Panc1 (cell line): ENCODE measurements at places on chromosomes 3 and 15. TPM values are rescaled to one million over a fixed set of nuclear protein-coding genes. Genes with fewer than 3 reads are reported as not detected.
A peak's percentile ranks its signal among the peaks of the same experiment; 100 is the strongest.

- DNase-seq = no peak
Observed at GRCh38 chr3:156373095-156373494, 181.8 kb downstream of the SSR3 start.

EHHADH gene
- total RNA-seq = 7.8 TPM

- DNase-seq = no peak
Observed at GRCh38 chr15:70892912-70893560, 410 bp downstream of the LRRC49 start.

DNA sequence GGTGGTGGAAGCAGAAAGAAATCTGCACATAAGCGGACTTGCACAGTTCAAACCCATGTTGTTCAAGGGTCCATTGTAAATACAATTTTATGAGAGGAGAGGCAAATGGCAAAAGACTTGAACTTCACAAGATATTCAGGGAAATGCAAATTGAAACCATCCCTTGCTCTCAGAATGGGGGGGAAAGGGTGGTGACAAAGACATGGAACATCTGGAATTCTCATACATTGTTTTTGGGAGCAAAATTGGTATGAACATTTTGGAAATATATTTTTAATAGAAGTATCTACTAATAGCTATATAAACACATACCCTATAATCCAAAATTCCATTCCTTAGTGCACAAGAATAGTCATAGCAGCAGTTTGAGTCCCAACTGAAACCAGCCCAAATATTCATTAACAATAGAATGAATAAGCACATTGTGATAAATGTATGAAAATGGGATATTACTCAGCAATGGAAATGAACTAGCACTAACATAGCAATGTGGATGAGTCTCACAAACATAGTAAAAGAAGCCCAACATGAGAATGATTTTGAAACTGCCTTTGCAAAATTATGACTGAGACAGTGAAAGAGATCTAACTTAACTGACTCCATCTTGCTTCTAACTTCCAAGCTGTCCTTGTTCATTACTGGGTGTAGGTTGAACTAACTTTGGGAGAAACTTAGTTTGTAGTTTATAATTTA is 77.2 kb downstream of the CD200R1L start:
- DNase-seq = no peak

MORC1 gene
- not detected for total RNA-seq

DNA sequence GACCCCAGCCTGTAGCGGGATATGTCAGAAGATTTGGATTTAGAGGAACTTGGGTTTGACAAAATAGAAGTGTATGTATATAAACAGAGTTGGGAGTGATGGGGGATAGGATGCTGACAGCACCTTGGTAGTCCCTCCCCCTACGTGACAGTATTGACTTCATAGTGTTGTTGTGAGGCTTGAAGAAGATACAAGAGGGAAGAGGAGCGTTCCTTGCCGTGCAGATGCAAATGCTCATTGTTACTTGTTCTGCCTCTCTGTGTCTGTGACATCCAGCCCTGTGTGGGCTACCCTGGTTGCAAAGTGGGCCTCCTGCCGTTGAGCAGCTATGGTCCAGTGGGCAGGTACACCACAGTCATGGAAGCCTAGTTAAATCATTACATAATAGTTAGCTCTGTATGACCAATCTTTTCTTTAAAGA is 45.0 kb downstream of the SMAD3 start:
- no peak for DNase-seq

DNA sequence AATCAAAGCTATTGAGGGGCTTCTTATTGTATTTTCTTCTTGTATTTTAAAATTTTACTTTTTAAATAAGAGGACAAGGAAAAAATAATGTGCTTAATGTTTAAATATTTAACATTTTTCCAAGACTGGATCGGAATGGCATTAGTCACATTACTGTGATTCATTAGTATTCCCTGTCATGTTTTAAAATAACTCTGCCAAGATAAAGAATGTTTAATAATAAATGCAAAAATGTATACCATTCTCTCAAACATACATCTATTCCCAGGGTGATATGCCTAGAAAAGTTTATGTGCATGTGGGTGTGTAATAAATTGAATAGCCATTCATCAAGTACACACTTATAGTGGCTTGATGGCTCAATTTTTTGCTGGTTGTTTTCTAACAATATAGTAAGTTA is 936.1 kb downstream of the PLOD2 start:
- DNase-seq = no peak

DNA sequence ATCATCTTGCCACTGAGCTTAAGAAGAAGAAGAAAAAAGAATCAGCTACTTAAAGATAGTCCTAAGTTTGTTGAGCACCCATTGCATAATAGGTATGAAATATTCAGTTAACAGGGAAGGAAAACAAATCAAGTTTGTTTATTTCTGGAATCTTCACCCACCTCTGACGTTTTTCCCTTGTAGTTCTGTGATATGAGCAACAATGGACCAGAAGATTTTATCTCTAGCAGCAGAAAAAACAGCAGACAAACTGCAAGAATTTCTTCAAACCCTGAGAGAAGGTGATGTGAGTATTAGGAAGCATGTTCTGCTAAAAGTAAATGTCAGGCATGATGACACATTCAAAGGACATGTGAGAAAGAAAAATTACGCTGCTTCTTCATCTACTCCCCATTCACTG is 3.7 kb downstream of the FANCI start:
- no peak for DNase-seq

PLSCR4 gene
- 3.5 TPM for total RNA-seq

DNA sequence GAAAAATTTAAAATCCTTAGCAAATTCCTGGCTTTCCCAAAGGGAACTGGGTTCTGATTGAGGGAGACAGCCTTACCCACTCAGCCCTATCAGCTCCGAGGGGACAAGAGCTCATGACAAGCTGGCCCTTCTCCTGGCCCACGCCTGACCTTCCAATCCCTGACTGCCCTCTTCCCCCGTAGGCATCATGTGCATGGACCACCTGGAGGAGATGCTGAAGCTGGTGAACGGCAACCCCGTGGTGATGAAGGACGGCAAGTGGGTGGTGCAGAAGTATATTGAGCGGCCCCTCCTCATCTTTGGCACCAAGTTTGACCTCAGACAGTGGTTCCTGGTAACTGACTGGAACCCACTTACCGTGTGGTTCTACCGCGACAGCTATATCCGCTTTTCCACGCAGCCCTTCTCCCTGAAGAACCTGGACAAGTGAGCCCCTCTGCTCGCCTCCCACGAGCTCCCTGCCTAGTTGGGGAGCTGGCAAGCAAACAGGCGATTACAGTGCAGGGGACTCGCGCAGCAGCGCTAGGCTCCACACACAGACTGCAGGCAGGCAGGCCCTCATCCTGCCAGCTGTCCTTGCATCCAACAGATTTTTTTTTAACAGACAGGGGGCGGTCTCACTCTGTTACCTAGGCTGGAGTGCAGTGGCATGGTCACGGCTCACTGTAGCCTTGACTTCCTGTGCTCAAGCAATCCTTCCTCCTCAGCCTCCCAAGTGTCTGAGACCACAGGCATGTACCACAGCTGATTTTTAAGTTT is 16.8 kb downstream of the RPUSD3 start:
- DNase-seq = no peak

DNA sequence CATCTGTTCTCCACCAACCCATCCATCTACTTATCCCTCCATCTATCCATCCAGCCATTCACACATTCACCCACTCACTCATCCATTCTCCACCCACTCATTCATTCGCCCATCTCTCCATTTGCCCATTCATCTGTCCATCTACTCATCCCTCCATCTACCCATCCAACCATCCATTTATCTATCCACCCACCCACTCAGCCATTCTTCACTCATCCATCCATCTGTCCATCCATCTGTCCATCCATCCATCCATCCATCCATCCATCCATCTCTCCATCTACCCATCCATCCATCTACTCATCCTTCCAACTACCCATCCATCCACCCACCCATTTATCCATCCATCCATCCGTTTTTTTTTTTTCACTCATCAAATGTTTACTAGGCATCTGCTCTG is 13.9 kb downstream of the FAM3D start:
- DNase-seq = no peak

NR2E3 gene
- total RNA-seq = 0.98 TPM

DNA sequence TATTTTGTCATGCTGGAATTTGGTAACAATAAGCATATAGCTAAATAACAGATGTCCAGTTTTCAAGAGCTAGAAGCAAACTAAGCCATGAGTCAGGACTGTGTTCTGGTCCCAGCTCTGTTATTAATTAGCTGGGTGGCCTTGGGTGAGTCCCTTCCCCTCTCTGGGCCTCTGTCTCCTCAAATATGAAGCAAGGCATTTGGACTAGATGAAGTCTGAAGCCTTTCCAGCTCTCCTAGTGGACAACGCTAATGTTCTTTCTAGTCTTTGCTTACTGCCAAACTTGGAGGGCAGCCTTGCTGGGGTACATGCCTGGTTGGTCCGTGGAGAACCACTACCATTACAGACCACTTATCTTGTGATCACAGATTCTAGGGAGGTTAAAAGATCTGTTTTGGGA is 127.6 kb downstream of the DUT start:
- no peak for DNase-seq

CIB1 gene
- 193 TPM for total RNA-seq

- no peak for DNase-seq
Observed at GRCh38 chr3:123285931-123286307, 84.2 kb downstream of the SEC22A start.

DNA sequence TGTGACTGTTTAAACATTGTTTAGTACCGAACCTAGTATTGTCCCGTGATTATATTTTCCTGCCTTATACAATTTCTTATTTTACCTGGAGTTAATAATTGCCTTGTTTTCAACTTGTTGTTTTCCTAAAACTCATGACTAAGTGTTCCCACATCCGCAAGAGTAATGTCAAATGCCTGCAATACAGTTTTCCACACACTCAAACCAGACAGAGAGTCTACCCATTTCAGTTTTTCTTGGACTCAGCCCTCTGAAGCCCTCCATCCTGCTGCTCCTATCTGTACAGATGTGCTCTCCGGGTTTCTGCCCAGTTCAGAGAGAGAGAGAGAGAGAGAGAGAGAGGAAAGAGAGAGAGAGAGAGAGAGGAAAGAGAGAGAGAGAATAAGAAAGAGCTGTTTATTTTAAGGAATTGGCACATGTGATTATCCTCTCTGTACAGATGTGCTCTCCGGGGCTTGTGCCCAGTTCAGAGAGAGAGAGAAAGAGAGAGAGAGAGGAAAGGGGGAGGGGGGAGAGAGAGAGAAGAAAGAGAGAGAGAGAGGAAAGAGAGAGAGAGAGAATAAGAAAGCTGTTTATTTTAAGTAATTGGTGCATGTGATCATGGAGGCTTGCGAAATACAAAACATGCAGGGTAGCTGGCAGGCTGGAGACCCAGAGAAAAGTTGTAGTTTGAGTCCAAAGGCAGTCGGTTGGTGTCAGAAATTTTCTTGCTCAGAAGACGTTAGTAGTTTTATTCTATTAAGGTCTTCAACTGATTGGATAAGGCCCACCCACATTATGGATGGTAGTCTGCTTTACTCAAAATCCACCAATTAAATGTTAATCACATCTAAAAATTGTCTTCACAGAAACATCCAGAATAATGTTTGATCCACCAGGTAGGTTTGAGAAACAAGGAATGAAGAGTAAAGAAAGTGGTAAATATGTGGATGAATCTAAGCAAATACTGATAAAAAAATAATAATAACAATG is 104.1 kb upstream of the GOLGA8J start:
- no peak for DNase-seq

- peak; percentile 41 for DNase-seq
Observed at GRCh38 chr15:73305331-73306211, 63.2 kb downstream of the HCN4 start.

GRCh38 chr15:41772720-41773331 is 1.5 kb upstream of the MAPKBP1 start:
- no peak for DNase-seq

- DNase-seq = no peak
Observed at GRCh38 chr15:48628832-48629231, 16.7 kb downstream of the FBN1 start.

GRCh38 chr3:155908086-155908485 is 37.6 kb downstream of the GMPS start:
- no peak for DNase-seq

ANKRD63 gene
- 0.72 TPM for total RNA-seq

NMB gene
- total RNA-seq = 9.5 TPM

DNA sequence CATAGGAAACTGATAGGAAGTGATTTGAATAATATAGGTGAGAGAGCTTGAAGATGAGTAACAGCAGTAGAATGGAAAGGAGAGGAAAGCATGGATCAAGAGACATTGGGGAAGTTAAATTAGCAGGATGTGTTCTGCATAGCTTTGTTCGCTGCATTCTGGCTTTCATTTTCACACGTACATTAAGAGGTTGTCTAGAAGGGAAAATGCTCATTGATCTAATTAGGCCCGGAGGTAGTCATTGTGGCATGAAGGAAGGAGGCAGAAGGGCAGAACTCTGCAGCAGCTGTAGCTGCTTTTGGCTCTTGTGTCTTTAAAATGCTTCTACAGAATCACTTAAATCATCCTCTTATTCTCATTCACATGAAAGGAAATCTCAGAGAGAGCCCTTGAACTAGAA is 40.3 kb downstream of the KCNAB1 start:
- no peak for DNase-seq

KLF15 gene
- total RNA-seq = 0.10 TPM

GPR171 gene
- not detected for total RNA-seq

GRCh38 chr3:143118630-143119008 is 952 bp upstream of the CHST2 start:
- DNase-seq = no peak
